ENCODE measurements at places on chromosomes 5 and 9.

DNA sequence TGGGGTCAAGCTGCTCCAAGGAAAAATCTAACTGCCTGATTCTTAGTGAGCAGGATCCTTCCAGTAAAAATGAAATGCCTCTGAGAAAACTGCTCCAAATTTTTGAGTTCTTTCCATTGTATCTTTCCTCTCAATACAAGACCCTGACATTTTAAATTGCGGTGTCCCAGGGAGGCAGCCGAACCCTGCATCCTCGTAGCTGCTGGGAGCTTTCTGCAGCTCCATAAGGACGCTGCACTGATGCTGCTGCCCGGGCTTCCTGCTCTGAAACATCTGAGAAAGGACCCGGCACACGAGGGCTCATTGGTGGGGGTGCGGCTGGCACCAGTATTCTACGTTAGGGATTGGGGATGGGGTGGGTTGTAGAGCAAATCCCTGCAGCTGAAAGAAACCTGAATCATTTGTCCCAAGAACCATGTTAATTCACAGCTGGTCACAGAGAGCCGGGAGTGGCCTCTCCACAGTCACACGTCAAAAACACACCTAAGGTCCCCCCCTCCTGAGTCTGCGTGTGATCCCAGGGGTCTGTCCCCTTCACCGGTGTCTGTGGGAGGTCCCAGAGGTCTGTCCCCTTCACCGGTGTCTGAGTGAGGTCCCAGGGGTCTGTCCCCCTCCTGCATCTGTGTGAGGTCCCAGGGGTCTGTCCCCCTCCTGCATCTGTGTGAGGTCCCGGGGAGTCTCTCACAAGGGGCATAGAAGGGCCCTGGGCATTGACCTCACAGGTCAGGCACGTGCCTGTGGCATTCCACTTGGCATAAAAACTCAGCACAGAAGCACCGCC lies 63.4 kb upstream of the ZNF354B start:
- DNase-seq = no peak

DNA sequence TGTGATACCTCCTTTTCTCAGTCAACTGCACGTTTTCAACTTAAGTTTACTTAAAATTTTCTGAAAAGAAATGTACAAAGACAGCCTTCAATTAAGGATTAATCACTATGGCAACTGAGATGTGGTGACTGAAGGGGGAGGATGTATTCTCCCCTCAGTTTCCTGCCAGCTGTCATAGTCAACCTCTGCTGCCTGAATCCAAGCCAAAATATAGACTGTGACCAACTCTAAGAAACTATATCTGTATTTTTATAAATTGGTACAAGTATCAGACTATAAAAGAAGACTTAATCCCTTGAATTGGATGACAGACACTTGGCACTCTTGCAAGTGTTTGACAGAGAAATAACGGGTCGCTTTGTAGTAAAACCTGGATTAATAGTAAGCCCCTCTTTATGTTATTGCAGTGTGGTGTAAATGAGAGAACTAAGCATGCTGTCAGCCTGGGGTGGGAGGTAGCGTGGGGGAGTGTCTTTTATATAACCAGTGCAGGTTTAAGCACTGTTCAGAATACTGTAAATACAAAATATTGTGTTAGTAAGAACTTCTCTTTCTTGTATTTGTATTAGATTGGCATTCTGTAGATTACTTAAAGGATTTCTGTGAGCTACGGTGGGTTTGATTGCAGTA lies 106.4 kb downstream of the ERCC6L2 start:
- DNase-seq = no peak

DNA sequence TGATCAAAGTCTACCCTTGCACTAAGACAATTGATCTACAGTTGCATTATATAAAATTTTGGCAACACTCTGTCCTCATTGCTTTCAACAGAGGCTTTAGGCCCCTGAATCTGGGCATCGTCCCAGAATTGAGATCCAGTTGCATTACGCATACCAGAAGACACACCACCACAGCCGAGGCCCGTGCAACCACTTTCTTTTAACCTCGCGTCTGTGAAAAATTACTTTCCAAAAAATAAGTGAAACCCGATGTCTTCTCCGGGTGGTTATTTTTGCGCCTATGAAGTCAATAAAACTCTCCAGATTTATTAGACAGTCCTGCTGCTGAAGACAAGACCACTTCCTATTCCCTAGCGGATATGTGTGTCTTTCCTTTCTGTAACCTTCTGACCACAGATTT lies 52.1 kb upstream of the NFIB start:
- DNase-seq = no peak

GRCh38 chr9:96398582-96399324 lies 15.2 kb upstream of the SLC35D2 start:
- no peak for DNase-seq

Data from stimulated activated CD4-positive, alpha-beta T cell treated with anti-CD3 and anti-CD28 coated beads, Interleukin-12 subunit alpha, Interleukin-12 subunit beta, amount 100 ng/mL, for 24 hours (primary cell).